ENCODE measurements at places on chromosomes 11 and 22.

DNA sequence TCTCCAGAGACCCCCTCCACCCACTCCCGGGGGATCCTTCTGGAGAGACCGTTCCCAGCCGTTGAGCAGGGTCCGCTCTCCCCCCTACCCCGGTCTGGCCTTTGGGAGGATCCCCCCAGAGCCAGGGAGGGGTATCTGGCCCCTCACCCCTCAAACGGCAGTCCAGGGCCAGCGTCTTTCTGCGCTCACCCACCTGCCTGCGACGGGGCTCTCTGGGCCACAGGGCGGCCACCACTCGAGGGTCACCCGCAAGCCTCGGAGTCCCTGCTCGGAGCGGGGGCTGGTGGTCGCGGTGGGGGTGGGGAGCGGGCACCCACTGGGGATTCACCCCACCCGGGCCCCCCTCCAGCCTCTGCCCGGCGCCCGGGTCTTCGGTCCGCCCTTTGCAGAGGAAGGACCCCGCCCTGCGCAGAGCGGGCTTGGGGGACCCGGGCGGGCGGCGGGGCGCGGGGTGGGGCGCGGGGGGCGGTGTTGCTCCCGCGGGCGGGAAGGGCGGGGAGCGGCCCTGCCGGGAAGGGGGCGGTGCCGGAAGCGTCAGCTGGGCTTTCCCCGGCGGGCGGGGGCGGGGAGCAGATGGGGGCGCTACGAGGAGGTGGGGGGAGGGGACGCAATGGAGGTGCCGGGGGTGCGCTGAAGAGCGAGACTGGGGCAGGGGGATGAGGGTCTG is 16.6 kb downstream of the CRELD2 start:
- DNase-seq, result peak; percentile 29

- DNase-seq, result no peak
These were observed 23.6 kb upstream of the CDON start for GRCh38 chr11:126086248-126086647.

DNA sequence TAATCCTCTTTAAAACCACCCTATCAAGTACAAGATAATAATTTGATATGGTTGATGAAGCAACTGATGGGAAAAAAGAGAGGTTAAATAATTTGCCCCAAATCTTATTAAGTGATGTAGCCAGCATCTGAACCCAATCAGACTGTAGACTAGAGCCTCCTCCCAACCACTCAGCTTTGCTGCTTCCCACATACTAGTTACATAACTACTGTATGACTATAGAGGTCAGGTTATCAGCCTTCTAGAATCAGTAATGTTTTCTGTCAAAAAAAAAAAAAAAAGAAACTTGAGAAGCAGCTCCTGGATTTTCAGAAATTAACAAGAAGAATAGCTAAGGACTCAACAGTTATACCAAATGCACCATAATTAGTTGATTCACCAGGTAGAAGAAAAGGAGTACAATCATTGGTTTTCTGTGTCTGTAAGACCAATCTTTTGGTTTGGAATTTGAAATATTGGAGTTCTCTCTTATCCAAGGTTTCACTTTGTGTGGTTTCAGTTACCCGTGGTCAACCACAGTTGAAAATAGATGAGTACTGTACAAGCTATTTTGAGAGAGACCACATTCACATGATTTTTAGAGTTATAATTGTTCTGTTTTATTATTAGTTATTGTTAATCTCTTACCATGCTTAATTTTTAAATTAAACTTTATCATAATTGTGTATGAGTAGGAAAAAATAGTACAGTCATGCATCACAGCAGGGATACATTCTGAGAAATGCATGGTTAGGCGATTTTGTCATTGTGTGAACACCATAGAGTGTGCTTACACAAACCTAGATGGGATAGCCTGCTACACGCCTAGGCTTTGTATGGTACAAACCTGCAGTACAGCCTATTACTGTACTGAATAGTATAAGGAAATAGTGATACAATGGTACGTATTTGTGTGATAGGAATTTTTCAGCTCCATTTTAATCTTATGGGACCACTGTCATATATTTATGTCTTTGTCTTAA is 72.2 kb downstream of the PDHX start:
- no peak for DNase-seq

GRCh38 chr11:106446955-106447354 is 369.5 kb downstream of the AASDHPPT start:
- DNase-seq, result no peak

DNA sequence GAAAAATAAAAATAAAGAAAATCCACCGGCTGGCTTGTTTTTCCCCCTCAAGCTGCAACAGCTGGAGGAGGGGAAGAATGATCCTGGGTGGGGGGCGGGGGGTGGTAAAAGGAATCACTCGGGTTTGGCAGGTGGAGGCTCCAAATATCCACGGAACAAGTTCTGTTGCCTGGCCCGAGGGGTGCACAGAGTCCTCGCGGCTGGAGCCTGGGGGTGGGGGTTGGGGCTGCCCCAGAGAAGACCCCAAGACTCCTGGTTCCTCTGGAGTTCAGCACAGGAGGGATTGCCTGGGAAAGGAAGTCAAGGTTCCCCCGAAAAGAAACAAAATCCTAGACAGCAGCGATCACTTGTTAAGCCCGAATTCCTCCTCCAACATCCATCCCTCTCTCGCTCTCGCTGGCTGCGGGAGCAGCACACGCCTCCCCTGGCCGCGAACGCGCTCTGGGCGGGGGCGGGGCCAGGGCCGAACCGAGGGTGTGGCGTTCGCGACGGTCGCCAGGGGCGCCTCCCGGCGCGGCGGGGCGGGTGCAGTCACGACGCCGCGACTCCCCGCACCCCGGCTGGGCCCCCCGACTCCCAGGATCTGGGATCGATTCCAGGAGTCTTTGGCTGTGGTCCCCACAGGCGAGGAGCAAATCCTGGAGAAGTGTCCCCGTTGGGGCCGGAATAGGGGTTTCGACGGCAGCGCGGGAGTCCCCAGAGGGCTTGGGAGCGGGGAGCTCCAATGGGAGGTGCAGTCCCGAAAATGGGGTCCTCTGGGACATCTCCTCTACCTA is at the start of gene KCNA4:
TSS of gene KCNA4 (minus strand) at position 443 of the 776 bp plus-strand sequence. CDS start 4,352 bp downstream, outside the sequence.
- no peak for DNase-seq

GRCh38 chr11:95913830-95914615 is 9.9 kb downstream of the MTMR2 start:
- no peak for DNase-seq

GRCh38 chr11:9017773-9018172 is 14.0 kb upstream of the NRIP3 start:
- no peak for DNase-seq

DNA sequence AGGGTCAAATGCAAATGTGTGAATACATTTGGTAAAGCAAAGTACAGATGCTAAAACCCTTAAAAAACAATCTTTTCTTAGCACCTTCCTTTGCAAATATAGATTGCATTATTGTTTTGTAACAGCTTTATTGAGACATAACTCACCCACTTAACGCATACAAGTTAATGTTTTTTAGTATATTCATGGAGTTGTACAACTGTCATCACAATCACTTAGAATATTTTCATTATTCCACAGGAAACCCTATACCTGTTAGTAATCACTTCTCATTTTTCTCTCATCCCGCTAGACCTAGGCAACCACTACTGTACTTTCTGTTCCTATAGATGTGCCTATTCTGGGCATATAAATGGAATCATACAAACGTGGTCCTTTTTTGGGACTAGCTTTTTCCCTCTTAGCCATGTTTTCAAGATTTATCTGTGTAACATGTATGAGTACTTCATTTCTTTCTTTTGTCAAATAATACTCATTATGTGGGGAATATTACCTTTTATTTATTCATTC is 34.7 kb downstream of the PPP6R3 start:
- no peak for DNase-seq

DNA sequence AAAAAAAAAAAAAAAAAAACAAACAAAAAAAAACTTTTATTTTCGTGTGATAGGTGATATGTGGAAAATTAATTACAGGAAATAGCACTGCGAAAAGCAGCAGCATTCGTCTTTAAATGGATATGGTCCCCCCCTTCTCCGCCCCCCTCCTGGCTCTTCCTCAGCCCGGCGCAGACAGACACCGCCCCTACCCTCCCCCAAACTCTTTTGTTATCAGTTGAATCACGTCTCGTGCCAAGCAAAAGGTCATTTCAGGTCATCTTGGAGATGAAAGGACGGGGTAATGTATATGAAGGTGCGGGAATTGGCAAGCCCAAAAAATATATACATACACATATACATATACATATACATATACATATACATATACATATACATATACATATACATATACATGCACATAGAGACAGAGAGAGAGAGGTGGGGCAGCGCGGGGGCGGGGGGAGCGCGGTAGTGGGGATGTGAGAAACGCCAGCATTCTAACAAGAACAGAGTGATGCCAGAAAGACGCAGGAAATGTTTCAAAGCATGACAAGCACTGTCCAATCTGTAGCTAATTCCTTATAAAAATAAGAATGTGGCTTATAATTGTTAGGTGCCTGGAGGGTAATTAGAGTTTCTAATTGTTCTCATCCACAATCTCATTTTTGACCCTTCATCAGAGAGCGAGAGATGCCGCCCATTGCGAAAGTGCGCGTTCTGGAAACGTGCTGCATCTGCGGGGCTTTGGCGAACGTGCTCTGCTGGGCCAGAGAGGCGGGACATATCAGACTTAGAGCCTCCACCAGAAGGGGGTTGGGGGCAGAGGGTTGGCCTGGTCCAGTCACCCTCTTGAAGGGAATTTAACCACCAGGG is 214.5 kb upstream of the UBASH3B start:
- DNase-seq, result no peak
